ENCODE measurements at places on chromosomes 12 and 14. TPM values are rescaled to one million over a fixed set of nuclear protein-coding genes. Genes with fewer than 3 reads are reported as not detected.

Gene TMEM253
- total RNA-seq = 2.2 TPM

Gene KRT79
- total RNA-seq = 2.4 TPM

Gene C1S
- 593 TPM for total RNA-seq

Gene VAMP1
- 5.8 TPM for total RNA-seq

Gene FGF6
- not detected for total RNA-seq

Data from mesenteric fat pad (tissue), 1 donor.